ENCODE measurements at places on chromosomes 2 and 18.

DNA sequence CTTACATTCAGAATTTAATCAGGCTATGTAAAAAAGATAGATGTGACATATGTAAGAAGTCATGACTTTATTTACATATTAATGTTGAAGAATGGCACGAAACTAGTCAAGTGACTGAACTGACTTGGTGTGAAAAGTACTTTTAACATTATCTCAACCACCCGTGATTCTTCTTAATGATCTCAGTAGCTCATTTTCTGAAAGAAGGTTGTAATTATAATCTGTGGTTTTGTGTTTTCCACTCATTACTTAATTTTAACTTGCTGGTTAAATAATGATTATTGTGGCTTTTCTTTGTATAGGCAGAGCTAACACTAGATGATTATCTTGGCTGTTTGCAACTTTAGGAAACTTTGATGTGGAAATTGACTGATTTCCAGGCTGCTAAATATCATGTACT lies 18.5 kb downstream of the KCNJ13 start:
- no peak for DNase-seq

DNA sequence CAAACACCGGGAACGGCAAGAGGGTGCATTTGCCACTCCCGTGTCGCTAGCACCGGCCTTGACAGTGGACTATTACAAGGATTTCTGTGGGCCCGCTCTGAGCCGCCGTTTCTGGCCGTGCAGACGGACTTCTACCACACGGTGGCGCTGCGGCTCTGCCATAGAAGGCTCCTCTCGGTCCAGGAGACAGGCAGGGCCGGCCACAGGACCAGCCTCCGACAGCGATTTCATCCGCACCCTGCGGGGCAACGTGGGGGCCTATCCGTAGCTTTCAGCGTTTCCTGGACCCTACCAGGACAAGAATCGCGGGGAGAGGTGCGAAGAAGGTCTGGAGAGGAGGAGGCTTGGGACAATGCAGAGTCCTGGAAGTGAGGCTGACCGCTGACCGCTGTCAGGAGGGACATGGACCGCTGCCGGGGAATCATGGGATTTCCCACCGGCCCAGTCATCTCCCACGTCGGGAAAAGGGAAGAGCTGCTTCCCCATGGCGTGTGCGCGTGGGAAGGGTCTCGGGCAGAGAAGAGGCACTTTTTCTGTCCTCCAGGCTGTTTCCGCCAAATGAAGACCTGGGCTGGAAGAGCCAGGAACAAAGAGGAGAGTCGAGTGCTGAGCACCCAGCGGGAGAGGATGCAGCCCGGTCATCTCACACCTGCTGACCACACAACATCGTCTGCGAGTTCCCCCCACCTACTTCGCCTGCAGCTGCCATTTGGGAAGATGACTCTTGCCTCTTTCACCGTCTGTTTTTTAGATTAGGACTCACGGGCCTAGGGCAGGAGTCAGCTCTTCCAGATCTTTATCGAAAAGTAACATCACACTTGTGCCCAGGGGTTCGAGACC lies 35.5 kb upstream of the HAAO start:
- DNase-seq, result peak; percentile 65

DNA sequence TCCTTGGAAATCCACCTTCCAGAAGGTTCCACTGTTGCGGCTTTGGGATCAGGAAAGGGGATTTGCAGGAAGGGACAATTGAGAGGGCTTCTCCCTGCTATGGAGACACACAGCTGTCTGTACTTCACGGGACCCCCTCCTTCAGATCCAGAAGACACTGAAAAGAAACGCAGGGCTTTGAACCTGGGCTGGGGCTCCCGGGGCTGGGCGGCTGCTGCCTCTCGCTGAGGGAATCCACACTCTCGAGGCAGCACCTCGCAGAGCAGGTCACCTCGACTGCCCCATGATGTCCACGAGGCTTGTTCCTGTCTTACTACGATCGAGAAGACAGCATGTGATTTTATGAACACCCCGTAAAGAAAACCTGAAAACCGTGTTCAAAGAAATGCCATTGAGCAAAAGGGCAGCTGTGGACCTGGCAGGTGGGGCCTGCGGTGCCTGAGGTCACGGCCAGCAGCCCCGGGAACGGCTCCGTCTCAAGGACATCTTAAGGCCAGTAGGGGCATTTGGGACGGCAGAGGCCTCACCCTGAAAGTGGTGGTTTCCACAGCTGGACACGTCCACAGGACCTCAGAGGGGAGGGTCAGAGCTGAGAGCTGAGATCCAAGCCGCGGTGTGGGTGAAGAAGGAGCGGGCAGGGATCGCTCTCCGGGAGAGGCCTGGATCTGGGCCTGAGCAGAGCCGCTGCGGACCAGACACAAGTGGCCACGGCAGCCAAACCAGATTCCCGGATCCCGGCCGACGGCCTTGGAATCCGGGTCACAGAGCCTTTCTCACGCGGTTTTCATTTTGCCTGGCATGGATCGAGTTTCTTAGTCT lies 165.7 kb downstream of the RTP5 start:
- no peak for DNase-seq

DNA sequence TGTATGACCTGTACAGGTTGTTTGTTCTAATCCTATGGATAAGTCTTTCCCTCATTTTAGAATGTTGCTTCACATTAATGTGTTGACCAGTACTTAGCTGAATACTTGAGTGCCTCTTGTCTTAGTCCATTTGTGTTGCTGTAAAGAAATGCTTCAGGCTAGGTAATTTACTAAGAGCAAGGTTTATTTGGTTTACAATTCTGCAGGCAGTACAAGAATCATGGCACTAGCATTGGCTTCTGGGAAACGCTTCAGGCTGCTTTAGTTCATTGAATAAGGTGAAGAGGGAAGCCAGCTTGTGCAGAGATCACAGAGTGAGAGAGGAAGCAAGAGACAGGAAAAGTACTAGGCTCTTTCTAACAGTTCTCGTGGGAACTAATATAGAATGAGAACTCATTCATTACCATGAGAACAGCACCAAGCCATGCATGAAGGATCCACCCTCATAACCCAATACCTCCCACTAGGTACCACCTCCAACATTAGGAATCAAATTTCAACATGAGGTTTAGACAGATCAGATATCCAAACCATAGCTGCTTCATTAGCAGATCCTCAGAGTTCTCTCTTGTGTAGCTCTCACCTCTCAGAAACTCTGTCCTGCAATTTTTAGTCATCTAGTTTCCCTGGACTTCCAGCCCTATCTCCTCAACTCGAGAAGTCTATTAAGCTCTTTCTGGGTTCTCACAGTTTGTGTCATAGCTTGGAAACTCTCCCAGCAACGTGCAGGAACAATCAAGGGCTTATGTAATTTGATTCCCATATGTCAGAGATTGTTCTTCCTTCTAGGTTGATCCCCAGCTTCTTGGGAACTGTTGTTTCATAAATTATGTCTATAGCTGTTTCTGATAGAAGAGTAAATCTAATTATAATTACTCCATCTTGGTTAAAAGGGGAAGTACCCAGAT lies 2082.3 kb upstream of the CELF4 start:
- DNase-seq, result peak; percentile 91

- DNase-seq, result no peak
Observed at GRCh38 chr18:79916546-79917168, 34.8 kb downstream of the SLC66A2 start.

GRCh38 chr2:221600388-221600787 lies 28.3 kb upstream of the EPHA4 start:
- no peak for DNase-seq

GRCh38 chr18:74261053-74261713 lies 30.6 kb downstream of the CYB5A start:
- no peak for DNase-seq

- DNase-seq, result no peak
Observed at GRCh38 chr2:223868005-223868404, 30.6 kb upstream of the AP1S3 start.

Data from mammary epithelial cell (primary cell).